ENCODE measurements at places on chromosomes 2 and 18. TPM values are rescaled to one million over a fixed set of nuclear protein-coding genes. Genes with fewer than 3 reads are reported as not detected.

DNA sequence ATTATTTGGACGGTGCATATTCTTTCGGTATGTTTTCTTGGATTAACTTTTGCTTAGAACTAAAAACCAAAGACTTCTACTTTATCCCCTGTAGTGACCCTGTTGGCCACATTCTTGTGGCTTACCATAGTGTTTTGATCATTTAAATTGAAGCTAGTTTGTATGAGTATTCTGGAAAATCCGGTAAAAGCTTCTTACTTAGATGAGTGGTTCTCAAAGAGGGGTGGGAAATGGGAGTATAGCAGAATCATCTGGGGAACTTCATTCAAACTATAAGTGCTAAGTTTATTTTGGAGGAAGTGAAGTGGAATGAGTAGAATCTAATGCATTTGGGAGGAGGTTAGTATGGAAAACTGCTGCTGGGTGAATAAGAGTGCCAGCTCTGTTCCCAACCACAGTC lies 3.8 kb downstream of the PPP1CB start:
- DNase-seq, result no peak

DNA sequence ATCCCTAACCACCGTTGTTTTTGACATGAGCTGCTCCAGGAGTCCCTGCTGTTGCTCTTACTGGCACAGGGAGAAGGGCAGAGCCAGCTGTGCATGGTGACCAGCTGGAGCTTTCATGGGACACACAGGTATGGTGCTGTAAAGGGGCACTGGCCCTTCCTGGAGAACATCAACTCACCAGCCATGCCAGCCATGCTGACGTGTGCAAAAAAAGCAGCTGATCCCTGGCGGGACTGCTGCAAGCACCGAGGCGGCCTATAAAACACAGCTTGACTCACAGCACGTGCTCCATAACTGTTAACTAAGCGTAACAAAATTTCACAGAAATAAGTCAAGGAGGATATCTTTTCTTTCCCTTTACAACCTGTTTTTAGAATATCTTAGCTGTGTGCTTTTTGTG lies 165.1 kb downstream of the TMEM163 start:
- no peak for DNase-seq

GRCh38 chr18:79898952-79899608 lies 52.4 kb downstream of the SLC66A2 start:
- DNase-seq, result no peak

DNA sequence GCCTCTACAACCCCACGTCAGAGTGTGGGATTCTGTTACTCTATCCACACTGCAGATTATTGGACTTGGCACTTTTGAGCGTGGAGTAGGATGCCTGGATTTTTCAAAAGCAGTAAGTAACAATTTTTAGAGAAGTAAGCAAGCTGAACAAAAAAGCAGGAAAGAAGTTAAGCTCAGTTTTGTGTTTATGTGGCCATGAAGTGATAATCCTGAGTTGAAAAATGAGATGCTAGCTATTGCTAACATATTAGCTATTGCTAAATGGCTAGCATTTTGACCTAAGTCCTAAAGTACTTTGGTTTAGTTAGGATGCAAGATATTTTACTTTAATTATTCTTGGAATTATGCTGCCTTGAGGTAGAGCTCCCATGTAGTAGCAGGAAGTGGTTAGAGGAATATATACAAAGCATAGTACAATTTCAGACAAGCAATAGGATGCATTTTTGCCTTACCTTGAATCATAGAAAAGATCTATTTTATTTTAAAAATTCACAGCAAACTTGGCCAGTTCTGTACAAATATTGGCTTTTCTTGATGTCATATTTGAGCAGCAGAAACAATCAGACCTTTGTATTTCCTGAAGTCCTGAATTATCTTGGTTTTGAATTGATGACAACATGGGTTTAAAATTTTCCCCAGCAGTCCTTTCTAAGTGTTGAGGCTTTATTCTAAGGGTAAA lies 74.6 kb downstream of the COX7A2L start:
- DNase-seq, result no peak

DNA sequence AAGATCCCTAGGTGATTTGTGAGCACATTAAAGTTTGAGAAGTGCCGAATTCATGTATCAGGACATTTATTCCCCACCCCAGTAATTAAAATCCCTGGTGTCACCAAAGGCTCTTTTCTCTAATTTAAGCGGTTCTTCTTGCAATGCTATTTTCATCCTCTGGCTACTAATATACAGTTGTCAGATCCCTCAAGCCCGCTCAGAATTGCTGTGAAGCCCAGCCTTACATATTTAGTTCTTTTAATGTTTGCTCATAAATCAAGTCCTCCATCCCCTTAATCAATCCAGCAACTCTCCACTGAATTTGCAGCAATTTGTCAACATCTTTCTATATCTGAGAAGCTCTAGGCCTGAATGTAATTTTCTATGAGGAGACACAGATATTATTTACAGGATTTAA lies 437.9 kb downstream of the PIK3C3 start:
- no peak for DNase-seq

DNA sequence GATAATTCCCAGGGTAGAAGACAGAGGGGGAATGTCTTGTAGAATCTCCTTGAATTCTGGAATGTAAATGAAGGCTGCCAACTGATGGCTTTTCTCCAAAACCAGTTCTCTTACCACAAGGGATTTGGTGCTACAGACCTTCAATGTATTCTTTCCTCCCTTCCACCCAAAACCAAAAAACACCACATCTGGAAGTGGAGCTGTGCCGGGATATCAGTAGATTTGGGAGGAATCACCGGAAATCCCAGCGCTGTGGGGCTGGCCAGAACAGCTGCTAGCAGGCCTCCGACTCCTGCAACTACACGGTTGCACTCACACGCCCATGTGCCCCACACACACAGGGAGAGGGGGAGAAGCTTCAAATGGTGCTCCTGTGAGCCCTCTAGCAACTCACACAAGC lies 45.7 kb downstream of the RPL31 start:
- no peak for DNase-seq

Gene EMILIN1
- total RNA-seq, result 0.89 TPM

Gene APCDD1
- total RNA-seq, result not detected

Gene OSBPL6
- 1.6 TPM for total RNA-seq

Gene DQX1
- total RNA-seq, result 0.51 TPM

- DNase-seq, result no peak
Observed at GRCh38 chr2:16105669-16106281, 165.4 kb downstream of the MYCN start.

GRCh38 chr18:57980573-57981307 lies 63.3 kb upstream of the NEDD4L start:
- no peak for DNase-seq

DNA sequence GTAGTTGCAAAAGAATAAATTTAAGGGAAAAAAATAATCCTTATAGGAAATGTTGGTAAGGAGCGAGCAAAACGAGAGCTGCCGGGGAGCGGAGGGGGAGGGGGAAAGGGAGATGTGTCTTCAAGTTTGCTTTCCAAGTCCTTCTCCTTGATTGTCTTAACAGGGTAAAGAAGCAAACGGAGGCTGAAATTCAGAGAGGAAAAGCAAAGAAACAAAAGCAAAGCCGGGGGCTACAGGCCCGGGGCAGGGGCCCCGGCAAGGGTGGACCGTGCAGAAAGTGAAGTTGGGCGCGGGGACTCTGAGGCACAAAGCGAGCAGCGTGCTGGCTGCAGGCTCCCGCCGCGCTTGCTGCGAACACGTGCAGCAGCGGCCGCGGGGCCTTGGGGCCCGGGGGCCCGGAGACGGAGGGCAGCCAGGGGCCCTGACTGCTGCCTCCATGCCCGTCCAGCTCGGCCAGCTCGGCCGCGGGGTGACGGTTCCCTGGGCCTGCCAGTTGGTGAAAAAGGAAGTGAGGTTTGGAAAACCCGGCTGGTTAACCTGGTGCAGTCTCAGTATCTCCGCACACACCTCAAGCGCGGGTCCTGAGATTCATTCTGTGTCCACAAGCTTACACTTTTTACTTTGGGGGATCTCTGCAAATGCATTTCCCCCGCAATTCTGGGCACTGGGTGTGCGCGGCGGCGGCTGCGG lies 4.1 kb downstream of the BCL11A start:
- DNase-seq, result no peak

Gene CABYR
- 1.7 TPM for total RNA-seq

Gene LRP1B
- total RNA-seq, result not detected

Gene RGPD4
- total RNA-seq, result 0.72 TPM

Gene TUBA3E
- total RNA-seq, result not detected

DNA sequence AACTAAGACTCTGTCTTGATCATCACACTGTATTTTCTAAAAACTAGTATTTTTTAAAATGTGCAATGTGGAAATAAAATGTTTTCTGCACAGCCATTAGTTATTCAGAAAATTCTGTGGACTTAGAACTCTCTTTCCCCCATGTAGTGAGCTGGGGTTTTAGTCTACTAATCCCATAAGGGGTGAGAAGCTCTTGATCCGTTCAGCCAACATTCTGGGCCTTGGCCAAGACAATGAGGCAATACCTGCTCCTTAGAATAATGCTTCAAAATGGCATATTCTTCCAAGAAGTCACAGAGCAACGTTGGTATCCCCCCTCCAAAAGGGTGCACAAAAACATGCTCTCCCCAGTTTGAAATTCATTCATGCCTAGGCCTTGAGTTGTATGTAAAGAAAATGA lies 4.0 kb downstream of the REEP1 start:
- DNase-seq, result no peak

DNA sequence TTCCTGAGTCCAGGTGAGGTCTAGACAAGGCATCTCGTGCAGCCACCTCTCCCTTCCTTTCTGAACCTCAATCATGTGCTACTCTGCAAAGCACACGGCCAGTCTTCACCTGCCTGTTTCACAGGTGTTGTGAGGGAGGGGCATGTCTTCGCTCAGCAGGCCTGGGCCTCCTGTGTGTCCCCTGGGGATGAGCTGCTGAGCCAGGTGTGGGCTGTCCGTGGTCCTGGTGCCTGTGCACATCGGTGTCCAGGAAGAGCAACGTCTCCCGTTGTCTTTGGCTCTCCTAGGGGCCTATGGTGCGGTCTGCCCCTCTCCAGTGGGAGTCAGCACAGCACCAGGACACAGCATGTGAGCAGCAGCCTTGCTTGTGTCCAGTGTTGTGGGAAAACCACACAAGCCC lies 16.7 kb downstream of the ARHGEF4 start:
- DNase-seq, result no peak

DNA sequence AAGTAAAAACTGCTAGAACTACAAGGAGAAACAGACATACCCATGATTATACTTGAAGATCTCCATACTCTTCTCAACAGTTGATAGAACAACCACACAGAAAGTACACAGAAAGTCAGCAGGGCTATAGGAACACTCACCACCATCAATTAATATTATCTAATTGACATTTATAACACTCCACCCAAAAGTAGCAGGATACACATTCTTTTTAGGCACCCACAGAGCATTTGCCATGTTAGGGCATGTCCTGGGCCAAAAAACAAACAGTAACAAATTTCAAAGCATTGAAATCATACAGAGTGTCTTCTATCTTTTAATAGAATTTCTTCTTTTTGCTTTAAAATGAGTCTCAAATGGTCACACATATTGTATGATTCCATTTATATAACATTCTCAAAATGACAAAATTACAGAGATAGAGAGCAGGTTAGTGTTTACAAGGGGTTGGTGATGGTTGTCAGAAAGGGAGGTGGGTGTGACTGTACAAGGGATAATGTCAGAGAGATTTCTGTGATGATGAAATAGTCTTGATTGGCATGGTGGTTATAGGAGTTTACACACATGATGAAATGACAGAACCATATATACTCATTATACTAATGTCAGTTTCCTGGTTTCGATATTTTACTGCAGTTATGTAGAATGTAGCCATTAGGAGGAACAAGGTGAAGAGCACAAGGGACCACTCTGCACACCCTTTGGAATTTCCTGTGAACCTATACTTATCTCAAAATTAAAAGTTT lies 82.8 kb downstream of the NCK2 start:
- DNase-seq, result no peak

GRCh38 chr2:181395851-181396250 lies 61.3 kb upstream of the ITGA4 start:
- no peak for DNase-seq

Gene PLA2R1
- not detected for total RNA-seq

Gene GCKR
- total RNA-seq, result not detected

DNA sequence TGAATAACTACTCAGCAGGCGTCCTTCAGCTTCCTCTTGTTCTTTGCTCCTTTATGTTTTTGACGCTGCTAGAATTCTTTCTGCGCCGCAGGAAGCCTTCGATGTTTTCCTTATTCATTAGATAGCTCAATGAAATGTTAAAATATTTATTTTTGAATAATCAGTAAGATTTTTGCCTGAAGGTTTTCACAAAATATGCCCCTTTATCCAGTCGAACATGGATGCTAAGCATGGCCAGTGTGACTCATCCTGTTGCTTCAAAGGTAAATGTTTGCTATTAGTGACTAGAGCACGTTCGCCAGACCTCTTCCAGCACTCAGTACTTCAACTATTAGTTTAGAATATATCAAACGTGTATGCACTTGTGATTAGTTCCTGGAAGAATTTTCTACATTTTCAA lies 7.6 kb upstream of the MEIS1 start:
- no peak for DNase-seq

- no peak for DNase-seq
Observed at GRCh38 chr2:142858961-142859360, 18.5 kb upstream of the KYNU start.

- no peak for DNase-seq
Observed at GRCh38 chr2:96508521-96509113, 3.5 kb upstream of the NEURL3 start.

Gene TNFAIP6
- total RNA-seq, result not detected

DNA sequence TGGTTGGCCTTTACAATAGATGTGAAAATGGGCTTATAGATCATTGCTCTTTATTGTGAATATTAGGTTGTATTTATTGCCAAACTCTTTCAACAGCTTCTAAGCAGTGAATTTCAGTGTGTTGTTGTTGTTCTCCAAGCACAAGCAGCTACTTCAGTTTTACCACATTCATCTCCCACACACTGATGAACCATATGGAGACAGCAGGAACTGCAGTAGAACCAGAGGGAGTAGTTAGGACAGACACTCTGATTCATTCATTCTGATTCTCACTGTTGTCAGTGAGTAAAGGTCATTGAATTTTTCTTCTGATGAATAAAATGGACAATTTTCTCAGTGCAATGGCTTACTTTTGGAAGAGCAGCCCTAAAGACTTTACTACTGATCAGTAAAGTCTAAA lies 40.2 kb downstream of the CCDC74A start:
- no peak for DNase-seq

- DNase-seq, result no peak
Observed at GRCh38 chr18:59564561-59564960, 132.7 kb downstream of the CCBE1 start.

DNA sequence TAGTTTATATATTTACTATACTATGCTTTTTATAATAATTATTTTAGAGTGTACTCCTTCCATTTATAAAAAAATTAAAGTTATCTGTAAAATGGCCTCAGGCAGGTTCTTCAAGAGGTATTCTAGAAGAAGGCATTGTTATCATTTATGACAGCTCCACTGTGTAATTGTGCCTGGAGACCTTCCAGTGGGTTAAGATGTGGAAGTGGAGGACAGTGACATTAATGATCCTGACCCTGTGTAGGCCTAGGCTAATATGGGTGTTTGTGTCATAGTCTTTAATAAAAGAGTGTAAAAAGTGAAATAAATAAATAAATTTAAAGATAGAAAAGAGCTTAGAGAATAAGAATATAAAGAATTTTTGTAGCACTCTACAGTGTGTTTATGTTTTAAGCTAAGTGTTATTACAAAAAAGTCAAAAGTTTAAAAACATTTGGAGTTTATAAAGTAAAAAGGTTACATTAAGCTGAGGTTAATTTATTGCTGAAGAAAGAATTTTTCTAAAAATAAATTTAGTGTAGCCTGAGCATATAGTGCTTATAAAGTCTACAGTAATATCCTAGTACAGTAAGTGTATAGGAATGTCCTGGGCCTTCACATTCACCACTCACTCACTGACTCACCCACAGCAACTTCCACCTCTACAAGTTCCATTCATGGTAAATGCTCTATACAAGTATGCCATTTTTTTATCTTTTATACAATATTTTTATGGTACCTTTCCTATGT lies 190.0 kb upstream of the SESTD1 start:
- no peak for DNase-seq

GRCh38 chr2:207630491-207630890 lies 5.3 kb upstream of the METTL21A start:
- DNase-seq, result no peak
